Jurkat, Clone E6-1 (cell line): ENCODE measurements at places on chromosomes 11 and 22.

GRCh38 chr11:58058276-58059006 lies 27.7 kb downstream of the OR6Q1 start:
- DNase-seq = no peak

DNA sequence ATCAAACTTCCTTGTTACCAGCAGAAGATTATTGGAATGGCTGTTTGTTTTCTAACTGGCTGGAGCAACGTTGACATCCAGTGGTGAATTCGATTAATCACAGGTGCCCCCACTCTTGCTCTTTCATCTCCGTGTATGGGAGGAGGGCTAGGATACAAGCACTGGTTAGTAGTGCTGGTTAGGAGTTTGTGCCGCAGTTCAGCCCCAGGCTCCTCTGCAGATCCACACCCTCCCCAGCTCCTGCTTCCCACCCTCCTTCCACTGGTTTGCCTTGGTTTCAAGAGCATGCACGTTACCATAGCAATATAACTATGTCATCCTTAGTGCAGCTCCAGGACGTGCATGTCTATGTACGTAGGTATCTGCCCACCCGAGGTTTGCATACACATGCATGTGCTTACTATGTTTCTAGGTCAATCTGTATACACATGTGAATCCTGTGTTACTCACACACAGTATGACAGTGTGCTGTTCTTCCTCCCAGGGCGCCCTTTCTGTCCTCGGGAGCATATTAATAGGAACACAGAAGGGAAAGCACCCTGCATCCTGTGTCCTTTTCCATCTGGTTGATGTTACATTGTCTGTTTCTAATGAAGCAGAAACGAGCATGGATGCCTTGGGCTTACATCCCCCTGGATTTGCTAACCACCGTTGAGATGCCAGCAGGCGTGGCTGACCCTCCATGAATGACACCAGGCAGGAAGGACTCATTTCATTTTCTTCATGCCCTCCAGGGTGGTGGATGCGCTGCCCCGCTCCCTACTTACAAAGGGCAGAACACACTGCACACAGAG lies 539.3 kb downstream of the OPCML start:
- no peak for DNase-seq

DNA sequence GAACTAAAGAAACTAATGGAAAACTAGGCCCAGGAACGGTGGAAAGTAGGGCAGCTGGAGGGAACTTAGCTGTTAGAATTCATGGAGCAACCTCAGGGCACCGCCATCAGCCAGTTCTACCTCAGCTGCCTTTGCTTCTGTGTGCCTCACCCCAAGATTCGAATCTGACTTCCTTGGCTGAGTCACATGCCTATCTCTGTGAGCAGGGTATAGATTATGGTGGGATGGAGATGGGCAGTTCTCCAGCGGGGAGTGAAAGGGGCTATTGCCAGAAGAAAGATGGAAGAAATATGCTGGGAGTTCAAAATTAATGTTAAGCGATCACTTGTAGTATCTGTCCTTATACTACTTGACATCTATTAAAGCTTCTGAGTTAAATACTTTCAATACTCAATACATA lies 18.9 kb upstream of the VWA5A start:
- DNase-seq = no peak

DNA sequence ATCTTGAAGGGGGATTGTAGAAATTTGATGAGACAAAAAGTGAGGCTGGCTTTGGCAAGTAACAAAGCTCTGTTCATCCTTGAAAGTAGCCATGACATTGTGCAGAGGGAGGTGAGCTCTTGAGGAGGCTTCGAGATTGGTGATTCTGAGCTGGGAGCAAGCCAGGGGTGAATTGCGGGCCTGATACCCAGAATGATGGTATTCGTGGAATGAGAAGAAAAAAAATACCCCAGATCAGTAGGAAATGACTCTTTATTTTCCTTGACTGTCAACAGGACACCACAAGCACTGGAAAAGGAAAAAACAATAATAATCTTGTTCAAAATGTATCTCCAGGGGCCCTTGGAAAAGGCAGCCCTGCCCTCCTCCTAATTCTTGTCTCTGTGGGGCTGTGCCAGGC lies 62.7 kb downstream of the TSPAN18 start:
- DNase-seq = no peak

GRCh38 chr11:113119074-113119473 lies 157.9 kb downstream of the NCAM1 start:
- no peak for DNase-seq

GRCh38 chr11:64268025-64268892 lies 16.2 kb downstream of the BAD start:
- no peak for DNase-seq

GRCh38 chr11:9160166-9160565 lies 68.8 kb upstream of the SCUBE2 start:
- no peak for DNase-seq

DNA sequence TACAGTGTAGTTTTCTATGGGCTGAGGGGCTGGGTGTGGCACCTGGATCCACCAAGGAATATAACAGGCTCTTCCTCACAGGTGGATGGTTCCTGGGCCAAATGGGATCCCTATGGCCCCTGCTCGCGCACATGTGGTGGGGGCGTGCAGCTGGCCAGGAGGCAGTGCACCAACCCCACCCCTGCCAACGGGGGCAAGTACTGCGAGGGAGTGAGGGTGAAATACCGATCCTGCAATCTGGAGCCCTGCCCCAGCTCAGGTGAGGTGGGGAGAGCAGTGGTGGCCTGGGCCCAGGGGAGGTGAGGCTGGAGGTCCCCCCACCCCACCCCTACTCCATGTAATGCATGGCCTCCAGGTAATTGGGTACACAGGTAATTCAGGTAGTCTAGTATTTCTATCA lies 20.7 kb downstream of the ADAMTS15 start:
- no peak for DNase-seq

- no peak for DNase-seq
Measured at GRCh38 chr22:44596396-44597125, 98.5 kb upstream of the RTL6 start.

DNA sequence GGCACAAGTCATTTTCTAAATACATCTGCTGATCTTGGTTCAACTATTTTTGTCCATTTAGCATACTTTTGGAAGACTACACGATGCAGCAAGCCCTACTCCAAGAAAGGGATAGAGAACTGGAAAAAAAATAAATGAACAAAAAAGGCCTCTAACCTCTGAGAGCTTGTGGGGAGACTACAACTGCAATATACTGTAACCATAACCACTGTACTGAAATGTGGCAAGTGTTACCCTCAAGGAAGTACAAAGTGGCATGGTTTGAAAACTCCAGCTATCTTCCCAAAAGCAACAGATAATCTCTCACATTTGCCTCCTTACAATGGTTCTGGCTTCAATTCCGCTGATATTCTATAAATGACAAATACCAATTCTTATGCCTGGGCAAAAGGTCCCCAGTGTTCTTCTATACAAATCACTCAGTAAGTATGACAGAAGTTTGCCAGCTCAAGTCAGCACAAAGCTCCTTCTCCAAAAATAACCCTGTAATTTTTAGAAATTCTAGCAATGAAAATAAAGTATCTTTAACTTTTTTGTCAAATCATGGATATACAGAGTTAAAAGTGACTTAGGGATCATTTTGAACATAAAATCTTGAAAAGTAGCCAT lies 22.9 kb downstream of the AMBRA1 start:
- DNase-seq = peak; percentile 29

DNA sequence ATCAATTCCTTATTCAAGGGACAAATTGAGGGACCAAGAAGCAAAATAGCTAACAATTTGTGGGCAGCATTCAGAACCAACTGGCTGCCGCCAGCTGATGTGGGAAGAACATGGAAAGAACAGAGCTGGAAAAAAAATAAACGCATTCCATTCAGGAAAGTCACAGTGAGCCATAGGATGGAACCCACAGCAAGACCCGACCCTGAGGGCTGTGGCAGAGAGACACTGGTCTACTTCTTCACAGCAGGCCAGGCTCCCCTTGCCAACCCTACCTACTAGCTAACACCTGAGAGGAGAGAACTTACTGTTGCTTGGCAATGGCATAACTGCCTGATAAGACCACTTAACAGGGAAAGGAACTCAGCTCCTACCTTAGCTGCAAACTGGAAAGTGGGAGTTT lies 123.5 kb upstream of the APOA1 start:
- no peak for DNase-seq

GRCh38 chr11:62013537-62014476 lies 46.4 kb upstream of the FTH1 start:
- no peak for DNase-seq

- DNase-seq = no peak
Measured at GRCh38 chr22:47775686-47776085, 1013.2 kb downstream of the TBC1D22A start.

DNA sequence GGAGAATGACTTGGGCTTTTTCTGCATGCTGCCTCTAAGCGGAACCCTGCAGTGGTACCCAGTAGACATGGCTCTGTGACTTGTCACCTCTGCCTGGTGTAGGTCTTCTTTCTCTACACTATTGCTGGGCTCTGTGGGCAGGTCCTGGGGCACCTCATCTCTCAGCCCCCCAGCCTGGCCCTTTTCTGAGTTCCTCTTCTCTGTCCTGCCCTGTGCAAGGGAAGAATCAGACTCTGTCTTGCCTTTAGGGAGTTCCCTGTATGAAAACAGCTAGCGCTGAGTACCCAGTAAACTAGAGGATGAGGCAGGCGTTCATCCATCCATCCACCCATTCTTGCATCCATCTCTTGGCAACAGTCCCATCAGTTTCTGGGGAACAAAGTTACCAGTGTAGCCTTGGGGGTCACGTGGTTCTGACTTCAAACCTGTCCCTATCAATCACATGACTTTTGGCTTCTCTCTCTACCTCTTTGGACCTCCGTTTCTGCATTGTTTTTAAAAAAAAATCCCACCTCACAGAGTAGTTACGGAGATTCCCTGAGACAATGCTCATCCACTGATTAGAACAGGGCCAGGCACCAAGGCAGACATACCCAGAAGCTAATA lies 86.4 kb upstream of the WNT11 start:
- DNase-seq = no peak

GRCh38 chr22:49812838-49813237 lies 14.8 kb downstream of the BRD1 start:
- DNase-seq = no peak

- no peak for DNase-seq
Measured at GRCh38 chr22:41898645-41899044, 16.2 kb downstream of the SHISA8 start.

DNA sequence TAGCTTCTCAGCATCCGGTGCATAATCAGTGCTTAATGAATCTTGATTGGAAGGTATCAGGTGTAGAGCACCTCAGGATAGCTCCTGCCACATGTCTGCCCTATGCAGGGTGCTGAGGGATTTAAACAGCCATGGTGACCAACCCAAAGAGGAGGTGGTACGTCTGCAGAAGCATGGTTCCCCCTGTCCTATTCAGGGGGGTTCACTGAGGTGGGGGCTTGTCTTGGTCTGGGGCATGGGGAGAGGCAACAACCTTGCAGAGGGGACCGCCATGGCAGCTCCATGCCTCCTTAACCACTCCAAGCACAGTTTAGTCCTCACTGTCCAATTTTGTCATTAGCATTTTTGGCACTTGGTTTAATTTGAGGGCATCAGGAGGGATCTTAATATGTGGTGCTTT lies 24.9 kb downstream of the UBE2L3 start:
- no peak for DNase-seq

DNA sequence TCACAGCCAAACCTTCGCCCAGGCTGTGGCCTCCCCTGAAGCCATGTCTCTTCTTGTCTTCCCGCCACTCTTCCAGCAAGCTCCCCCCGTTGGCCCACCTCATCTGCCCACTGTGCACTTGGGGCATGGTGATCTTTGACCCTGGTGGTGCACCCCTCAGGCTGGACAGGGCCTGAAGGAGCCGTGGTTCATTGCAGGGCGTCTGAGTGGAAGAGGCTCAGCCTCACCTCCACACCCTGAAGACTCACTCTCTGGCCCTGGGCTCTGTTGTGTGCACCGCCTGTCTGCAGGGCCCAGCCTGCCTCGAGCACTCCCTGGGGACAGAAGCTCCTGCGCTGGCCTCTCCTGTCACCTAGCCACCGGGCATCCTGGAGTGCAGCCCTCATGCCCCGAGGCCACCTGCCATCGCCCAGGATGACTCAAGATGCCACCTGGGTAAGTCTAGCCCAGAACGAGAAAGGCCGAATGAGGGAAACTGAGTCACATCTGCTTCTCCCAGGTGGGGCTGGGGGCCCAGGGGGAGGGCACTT lies 40.8 kb upstream of the PPARA start:
- no peak for DNase-seq

- peak; percentile 32 for DNase-seq
Measured at GRCh38 chr22:28172892-28173670, 254.0 kb upstream of the PITPNB start.

DNA sequence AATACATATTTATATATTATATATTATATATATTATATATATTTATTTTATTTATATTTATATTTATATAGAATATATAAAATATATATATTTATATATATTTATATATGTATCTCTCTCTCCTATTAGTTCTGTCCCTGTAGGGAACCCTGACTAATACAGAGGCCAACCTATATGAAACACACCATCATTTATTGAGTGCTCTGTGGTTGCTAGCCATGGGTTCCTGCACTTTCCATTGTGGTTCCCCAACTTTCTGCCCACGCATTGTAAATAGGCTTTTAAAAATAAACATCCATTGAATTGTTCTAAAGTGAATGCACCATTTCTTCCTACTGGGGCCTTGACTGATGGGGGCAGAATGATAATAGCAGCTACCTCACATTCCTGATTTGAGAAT lies 93.8 kb upstream of the SESN3 start:
- DNase-seq = no peak

DNA sequence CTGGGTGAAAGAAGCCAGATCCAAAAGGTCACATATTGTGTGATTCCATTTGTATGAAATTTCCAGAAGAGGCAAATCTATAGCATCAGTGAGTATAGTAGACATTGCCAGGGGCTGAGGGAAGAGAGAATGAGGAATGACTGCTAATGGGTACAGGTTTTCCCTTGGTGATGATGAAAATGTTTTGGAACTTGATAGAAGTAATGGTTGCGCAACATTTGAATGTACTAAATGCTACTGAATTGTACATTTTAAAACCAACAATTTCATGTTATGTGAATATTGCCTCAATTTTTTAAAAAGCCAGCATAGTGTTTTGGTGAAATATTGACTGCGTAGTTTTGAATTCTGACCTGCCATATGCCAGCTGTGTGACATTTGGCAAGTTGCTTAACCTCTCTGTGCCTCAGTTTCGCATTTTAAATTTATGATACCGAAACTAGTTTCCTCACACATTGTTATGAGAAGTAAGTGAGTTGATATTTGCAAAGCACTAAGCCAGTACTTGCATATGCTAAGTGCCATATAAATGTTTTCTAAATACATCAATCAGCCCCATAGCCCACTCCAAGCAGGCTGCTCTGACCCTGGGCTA lies 75.4 kb upstream of the TMEM45B start:
- no peak for DNase-seq

DNA sequence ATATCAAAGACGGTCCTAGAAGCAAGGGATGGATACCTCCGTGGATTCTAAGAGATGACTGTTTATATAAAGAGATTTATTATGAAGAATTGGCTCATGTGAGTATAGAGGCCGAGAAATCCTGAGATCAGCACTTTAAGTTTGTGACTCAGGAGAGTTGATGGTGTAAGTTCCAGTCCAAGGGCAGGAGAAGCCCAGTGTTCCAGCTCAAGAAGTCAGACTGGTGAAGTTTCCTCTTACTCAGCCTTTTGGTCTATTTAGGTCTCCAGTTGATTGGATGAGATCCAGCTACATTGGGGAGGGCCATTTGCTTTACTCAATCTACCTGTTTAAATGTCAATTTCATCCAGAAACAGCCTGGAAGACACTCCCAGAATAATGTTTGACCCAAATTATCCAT lies 45.1 kb downstream of the TSPAN18 start:
- DNase-seq = no peak
